ENCODE measurements at places on chromosomes 12 and 14.

DNA sequence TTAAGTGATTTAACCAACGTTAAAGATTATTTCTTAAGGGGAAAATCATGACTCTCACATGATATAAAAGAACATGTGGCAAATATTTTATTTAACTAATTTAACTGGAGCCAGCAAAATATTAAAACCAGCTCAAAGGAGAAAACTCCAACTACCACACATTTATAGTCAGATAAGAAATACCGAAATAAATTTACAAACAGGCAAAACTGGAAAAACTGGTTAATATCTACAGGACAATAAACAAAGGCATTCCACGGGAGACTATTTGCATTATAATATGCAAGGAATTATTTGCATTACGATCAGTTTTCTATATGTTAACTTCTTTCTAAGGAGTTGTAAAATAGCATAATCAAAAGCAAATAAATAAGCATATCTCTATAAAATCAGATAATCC is 13.8 kb upstream of the BCL2L14 start:
- DNase-seq: no peak

DNA sequence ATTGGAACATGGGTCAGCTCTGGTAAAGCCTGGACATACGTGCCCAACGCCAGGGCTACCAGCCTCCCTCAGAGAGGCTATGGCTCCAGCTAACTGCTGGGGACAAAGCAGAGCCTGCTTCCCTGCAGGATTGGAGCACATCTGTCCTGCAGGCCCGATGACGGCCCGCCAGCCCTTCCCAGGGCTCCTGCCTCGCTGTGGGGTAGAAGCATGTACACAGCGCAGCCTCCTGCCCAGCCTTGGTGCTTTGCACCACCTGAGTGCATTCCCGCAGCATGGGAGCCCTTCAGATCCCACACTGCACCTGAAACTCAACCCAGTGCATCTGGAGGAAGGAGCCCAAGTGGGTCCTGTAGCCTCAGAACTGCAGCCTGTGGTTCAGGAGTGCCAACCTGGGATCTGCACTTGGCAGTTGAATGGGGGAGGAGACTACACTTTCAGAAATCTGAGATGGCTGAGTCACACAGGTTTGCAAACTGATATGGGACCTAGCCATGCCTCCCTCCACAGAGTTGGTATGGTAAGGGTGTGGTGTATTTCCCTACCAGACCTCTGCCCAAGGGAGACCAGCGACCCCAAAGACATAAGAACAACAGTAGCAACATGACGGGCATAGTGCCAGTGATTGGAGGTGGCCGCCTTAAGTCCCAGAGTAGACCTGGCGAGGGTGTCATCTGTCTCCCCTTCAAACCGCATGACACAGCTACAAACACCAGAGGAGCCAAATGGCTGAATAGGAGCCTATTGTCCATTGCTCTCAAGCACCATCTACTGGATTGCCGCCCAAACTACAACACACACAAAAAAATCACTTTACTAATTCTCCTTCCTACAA is 273.9 kb upstream of the MIS18BP1 start:
- DNase-seq: no peak

- no peak for DNase-seq
Observed at GRCh38 chr12:124603831-124604251, 36.4 kb upstream of the NCOR2 start.

GRCh38 chr12:59182191-59182590 is 261.9 kb upstream of the LRIG3 start:
- no peak for DNase-seq

GRCh38 chr12:110637869-110638441 is 24.0 kb downstream of the TCTN1 start:
- DNase-seq: no peak

DNA sequence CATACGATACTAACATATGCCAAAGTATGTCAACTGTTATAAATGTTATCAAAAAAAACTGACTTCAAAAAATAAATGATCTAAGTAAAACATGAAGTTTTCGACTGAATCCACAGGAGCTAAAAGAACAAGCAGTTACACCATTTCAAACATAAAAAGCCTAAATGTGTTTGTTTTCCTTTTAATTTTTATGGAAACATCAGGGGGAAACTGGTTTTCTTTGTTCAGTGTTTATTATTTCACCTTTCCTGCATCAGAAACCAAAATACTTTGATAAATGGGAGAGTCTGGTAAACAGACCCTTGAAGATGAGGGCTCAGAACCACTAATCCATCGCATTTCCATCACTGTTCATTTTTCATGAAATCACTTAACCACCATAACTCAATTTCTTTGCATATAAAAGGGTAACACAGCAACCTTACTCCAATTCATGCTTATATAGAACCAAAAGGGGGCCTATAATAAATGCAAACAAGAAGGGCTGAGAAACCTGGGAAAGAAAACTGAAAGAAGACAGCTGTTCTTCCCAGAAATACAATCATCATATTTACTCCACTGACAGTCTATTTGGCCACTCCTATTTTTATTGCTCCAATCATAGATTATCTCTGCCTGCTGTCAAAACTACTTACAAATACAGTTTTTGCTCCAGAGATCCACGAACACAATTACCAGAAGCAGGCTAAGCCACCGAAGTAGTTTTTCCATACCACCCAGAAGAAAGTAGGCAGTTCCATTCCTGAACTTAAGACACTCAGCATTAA is 17.0 kb downstream of the FGD6 start:
- no peak for DNase-seq

- DNase-seq: no peak
Observed at GRCh38 chr12:6489449-6489848, 3.6 kb downstream of the MRPL51 start.

DNA sequence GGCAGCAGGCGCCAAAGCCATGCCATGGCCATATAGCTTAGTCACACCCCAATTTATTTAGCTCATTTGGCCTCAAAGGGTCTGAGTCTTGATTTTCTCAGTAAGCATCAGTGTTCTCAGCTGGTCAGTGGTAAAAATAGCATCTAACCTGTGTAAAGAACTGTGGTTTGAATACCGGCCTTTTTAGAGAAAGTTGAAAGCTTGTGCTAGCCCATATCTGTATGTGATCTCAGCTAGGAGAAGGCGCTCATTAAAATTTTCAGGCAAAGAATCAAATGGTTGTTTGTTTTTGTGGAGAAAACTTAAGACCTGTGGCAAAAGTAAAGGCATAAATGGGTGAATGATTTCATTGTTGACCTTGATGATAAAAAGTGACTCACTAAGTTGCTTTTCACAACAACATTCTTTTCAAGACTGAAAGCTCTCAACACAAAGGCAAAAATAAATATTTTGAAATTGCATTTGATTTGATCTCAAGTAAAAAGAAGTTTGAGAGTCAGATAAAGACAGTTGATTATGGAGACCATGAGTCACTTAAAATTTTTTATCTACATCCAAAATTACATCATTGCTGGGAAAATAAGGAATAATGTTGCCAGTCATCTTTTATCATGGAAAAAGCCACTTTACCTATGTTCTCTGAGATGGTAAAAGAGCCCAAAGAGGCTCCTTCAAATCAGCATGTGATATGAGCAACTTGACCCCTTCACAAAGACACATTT is 128.5 kb upstream of the RGS6 start:
- DNase-seq: no peak

- no peak for DNase-seq
Observed at GRCh38 chr14:22518073-22518472, 71.0 kb downstream of the DAD1 start.

DNA sequence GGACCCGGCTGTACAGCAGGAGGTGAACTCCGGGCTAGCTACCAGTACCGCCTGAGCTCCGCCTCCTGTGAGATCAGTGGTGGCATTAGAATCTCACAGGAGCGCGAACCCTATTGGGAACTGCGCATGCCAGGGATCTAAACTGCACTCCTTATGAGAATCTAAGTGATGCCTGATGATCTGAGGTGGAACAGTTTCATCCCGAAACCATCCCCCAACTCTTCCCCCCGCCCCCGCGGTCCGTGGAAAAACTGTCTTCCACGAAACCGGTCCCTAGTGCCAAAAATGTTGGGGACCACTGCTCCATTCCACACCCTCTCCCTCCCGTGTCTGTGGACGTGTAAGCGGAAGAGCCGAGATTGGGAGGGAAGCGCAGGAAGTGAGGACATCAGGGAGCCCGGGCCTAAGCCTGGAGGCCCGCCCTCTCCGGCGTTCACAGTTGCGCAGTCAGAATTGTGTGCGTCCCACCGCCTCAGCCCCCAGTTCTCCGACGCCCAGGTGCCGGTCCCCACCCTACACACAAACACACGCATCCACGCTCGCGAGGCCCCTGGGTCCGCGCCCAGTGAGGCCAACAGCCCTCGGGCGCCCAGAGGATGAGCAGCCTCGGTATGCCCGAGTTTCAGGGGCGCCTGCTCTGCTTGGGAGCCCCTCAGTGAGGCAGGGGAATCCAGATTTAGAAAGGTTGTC is 1.8 kb upstream of the RNASE4 start:
- DNase-seq: peak; percentile 94

- DNase-seq: no peak
Observed at GRCh38 chr14:85027681-85028370, 502.1 kb upstream of the FLRT2 start.

DNA sequence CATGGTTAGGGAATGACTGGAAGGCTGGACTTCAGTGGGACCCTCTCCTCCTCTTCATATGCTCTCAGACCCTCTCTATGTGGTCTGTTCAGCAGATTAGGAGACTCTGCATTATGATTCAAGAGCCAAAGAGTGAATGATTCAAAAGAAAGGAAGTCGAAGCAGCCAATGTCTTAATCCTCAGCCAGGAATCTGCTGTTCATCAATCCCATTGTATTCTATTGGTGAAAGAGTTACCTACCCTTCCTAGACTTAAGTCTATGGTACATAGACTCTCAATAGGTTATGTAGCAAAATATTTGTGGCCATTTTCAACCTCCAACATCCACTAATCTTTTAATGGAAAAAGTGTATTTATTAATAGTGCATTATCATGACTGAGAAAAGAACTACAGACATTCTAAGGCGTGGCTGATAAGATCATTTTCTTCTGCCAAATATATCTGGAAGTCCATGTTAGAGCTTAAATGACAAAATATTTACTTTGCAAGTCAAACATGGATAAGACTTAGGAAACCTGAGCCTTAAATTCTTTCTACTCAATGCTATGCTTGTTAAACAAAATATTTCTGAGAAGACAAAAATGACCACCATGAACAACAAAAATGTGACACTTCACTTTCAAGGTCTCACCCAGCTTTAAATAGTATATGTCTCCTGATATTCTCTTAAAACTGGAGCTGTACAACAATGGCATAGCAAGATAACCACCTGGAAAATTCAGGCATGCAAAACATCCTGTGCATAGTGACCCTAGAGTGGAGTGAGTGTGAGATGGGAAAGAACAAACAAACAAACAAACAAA is 1100.6 kb downstream of the GALC start:
- no peak for DNase-seq

GRCh38 chr14:91482263-91483013 is 27.7 kb downstream of the PPP4R3A start:
- DNase-seq: no peak

GRCh38 chr12:49980501-49981349 is 8.0 kb downstream of the AQP6 start:
- no peak for DNase-seq

DNA sequence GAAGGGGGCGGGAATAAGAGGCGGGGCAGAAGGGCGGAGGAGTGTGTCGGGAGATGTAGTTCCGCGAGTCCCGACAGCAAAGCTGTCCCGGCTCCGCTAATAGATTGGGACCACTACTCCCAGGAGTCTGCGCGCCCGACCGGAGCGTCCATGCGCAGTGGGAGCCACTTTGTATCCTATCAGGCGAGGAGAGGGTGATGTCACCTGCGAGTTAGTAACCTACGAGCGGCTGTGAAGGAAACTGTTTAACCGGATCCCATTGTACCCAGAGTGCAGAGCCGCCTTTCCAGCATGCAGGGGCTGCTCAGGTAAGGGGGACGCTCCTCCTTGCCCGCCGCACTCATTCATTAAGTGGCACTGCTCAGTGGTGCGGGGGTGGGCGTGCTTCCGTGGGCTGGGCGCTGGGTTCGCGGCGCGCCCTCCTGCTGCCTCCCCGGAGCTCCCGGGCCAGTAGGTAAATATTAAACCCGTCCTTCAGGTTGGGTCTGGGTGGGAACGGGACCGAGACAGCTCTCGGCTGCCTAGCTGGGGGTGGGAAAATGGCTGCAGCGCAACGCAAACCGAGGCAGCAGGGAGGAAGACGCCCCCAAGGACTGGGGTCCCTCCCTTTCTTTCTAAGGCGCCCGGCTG is at the start of gene DAAM1:
Gene DAAM1 (plus strand): TSS at position 207 of the 630 bp plus-strand sequence. CDS start 74,811 bp downstream, outside the sequence.
- DNase-seq: peak; percentile 98

GRCh38 chr12:81699551-81699950 is 59.6 kb downstream of the PPFIA2 start:
- DNase-seq: no peak

DNA sequence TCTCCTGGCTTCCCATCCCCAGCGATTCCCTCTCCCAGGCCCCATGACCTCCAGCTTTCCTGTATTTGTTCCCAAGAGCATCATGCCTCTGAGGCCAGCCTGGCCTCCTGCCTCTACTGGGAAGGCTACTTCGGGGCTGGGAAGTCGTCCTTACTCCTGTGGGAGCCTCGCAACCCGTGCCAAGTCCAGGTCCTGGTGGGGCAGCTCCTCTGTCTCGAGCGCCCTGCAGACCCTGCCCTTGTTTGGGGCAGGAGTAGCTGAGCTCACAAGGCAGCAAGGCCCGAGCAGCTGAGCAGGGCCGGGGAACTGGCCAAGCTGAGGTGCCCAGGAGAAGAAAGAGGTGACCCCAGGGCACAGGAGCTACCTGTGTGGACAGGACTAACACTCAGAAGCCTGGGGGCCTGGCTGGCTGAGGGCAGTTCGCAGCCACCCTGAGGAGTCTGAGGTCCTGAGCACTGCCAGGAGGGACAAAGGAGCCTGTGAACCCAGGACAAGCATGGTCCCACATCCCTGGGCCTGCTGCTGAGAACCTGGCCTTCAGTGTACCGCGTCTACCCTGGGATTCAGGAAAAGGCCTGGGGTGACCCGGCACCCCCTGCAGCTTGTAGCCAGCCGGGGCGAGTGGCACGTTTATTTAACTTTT is 14.3 kb downstream of the C12orf43 start:
- DNase-seq: no peak

- DNase-seq: no peak
Observed at GRCh38 chr12:13857750-13858149, 123.7 kb downstream of the GRIN2B start.

- no peak for DNase-seq
Observed at GRCh38 chr14:33444136-33444535, 505.5 kb downstream of the NPAS3 start.

GRCh38 chr12:96889273-96889933 is 17.7 kb upstream of the NEDD1 start:
- no peak for DNase-seq

GRCh38 chr12:3365463-3366411 is 125.3 kb upstream of the PRMT8 start:
- no peak for DNase-seq

DNA sequence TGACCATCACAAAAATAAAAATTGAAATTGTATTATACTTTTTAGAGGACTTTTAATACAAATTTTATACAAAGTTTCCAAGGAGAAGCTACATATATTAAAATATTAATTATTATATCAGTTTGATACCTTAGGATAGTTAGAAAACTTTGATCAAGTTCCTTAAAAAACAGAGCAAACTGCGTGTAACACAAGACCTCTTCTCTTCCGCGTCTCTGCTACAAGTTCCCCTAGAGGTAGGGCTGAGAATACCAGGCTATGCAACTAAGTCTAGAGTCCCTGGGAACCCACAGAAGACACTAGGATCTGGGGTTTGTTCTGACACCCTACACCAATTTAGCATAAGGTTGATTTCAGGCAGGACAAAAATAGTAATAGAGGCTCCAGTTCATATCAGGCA is 319.0 kb downstream of the FOXG1 start:
- no peak for DNase-seq

Data from suprapubic skin (tissue), 4 donors.